AG10803 (cell line): ENCODE measurements at places on chromosomes 5 and 9.
A peak's percentile ranks its signal among the peaks of the same experiment; 100 is the strongest.

DNA sequence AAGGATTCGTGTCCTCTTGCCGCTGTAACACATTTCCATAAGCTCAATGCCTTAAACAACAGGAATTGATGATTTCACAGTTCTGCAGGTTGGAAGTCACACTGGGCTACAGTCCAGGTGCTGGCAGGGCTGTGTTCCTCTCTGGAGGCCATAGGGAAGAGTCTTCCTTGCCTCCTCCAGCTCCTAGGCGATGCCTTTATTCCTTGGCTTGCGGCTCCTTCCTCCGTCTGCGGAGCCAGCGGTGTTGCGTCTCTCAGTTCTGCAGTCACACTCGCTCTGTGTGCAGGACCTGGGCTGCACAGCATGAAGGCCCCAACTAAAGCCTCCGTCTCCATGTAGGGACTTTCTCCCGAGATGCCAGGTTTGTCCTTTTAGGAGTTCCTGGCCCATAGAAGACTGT, 70.0 kb downstream of the IL6ST start:
- DNase-seq, result no peak

- DNase-seq, result no peak
These were observed 39.4 kb downstream of the PRRX2 start for GRCh38 chr9:129704807-129705206.

DNA sequence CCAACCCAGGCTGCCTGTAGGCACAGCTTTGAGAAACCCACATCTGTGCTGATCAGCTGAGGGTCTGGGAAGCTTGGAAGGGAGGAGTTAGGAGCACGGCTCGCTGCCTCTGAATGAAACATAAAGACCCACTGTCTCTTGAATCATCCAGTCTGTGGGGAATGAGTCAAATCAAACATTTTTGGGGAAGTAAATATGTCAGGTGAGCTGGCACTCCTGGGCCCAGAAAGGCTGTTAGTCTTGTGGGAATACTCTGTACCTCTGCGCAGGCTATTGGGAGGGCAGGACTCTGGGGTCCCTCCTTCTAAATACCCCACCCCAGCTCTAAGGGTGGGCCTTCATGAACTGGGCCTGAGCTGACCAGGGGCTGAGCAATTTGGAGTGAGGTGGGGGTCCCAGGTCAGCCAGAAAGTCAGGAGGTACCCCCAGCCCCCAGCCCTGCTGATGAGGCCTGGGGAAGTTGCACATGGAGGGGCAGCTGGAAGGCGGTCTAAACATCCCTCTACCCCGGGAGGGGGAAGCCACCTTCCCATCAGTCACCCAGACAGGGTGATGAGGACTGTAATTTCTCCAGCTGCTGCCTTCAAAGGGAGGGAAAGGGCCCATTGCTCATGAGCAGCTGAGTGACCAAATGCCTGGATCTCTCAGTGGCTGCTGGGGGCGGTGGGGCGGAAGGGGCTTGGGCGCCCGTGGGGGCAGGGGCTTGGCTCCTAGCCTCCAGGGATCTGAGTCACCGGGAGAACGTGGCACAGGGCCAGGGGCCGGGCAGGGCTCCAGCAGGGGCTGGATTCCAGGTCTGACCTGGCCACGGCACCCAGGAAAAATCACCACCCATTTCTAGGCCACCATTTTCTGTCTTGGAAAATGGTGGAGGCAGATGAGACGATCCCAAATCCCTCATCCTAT, 10.8 kb downstream of the FIBCD1 start:
- no peak for DNase-seq

- no peak for DNase-seq
These were observed 6.3 kb downstream of the ANXA6 start for GRCh38 chr5:151151263-151151660.

GRCh38 chr5:169946743-169947295, 33.5 kb downstream of the INSYN2B start:
- no peak for DNase-seq

DNA sequence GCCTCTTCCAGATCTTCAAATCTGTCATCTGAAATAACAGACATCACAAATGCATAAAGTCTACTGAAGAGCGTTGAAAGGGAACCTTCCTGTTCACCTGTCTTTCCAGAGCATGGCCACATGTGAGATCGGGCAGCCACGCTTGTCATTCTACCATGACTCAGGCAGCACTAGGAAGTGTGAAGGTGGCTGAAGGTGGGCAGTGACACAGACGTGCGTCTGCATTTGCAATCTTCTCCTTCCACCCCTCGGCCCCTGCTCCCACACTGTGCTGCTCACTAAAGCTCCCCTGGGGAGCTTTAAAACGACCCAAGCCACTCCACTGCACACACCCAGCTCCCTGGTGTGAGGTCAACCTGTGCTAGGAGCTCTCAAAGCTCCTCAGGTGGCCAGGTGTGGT, 2.5 kb downstream of the ENTR1 start:
- DNase-seq, result no peak

DNA sequence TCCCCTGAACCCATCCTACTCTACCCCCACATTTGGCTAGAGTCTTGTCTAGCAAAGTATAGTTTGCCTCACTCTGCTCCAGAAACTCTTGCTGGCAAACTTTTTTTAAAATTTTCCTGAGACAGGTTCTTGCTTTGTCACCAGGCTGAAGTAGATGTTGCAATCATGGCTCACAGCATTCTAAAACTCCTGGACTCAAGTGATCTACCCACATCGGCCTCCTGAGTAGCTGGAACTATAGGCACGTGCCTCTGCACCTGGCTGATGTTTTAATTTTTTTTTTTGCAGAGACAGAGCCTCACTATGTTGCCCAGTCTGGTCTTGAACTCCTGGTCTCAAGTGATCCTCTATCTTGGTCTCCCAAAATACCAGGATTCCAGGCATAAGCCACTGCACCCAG, 175.8 kb upstream of the FBXL17 start:
- DNase-seq, result peak; percentile 11

DNA sequence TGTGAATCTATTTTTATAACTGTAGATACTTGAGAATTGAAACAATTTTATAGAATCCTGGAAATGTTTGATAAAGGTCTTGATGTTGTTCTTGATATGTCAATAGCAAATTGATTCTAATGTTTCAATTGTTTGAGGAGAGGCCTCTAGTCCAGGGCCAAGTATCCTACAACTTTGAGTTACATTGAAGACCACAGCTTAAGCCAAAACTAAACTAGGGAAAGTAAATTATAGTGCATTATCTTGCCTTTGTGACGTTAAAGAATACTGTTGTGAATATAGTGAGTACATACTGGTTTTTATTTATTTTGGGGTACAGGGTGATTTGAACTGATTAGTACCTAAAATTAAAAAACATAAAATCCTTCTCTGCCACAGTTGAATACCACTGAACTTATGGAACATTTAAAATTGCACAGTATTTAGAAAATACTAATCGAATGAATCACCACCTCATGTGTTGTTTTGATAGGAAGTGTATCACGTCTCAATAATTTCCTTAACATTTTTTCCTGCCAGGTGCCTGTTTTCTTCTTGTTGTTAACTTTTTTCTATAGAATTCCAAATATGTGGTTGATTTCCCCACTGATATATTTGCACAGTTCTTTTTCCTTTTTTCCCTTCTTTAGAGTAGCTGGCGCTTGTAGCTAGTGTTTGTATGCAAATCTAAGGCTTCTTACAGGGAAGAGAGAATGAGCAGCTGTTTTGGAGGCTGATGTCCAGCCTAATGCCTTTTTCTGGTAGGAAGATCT, 12.5 kb downstream of the ARHGEF28 start:
- DNase-seq, result peak; percentile 73
